MV-4-11 (cell line): ENCODE measurements at places on chromosomes 1 and 21.

DNA sequence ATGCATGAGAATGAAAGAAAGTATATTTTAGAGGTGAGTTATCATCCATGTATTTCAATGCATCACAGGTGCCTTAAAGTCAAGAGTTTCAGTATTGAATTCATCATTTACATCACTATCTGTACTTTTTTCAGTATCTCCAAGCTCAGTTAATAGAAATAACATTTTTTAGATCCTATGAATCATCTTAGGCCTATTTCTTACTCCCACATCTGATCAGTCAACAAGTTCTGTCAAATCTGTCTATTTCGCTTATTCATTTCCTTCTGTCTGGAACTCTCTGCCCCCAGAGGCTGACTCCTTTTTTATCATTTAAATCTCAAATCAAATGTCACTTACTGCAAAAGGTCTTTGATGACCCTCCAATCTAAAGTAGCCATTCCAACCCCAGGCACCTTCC, 295.2 kb downstream of the LRRC7 start:
- DNase-seq = no peak

DNA sequence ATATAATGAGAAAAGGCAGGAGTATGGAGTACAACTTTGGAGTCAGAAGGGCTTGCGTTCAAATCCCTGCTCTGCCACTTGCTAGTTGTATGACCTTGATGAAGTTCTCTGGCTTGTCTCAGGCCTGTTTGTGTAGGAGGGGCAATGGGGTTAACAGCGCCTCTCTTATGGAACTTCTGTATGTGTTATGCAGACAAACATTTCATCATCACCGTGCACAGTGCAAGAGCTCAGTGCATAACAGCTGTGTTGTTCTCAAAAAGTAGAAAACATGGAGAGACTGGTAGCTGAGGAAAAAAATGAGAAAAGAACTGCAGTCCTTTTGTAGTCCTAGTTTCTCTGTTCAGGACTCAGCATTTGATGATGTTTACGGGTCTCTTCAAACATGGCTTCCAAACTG, 10.4 kb upstream of the ZNF648 start:
- DNase-seq = peak; percentile 17

GRCh38 chr1:236773919-236774318, 21.2 kb upstream of the MTR start:
- peak; percentile 53 for DNase-seq

DNA sequence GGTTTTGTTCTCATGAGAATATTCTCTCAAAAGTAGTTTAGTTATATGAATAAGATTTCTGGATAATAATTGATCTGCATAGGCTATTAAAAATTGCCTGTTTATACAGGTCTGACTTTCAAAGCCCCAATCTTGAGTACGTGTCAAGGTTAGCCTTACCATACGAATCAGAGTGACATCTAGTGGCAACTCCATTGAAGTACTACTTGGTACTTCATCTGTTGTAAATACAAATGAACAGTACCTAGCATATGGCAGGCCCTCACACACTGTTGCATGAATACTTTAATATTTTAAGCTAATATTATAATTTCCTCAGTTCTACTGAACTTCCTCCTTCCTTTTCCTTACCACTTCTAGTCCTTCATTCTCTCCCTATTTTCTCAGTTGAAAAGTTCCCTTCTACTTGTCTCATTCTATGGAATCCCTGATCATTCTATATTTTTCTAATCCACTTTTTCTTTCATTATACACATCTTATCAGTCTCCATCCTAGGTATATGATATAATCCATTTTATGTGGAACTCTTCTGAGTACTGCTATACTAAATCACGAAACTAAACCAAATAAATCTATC, 101.2 kb downstream of the AKT3 start:
- peak; percentile 76 for DNase-seq

DNA sequence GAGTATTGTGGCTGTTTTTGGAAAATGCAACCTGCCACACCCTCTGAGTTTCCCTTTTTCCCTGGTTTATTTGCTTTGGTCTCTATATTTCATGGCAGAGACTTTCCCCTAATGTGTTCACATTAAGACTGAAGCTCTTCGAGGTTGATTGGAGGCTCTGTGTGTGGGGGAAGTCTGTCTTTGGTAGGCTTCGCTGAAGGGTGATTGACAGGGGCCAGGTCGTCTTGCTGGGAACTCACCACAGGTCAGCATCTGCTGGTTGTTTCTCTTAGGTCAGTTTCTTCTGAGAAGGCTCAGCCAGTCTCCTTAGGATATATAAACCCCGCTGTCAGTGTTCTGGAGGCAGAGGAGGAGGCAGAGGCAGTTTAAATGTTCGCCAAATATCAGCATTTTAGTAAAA, 249.4 kb downstream of the RPS6KC1 start:
- DNase-seq = no peak

- DNase-seq = no peak
These were observed 49.8 kb upstream of the KCNE1 start for GRCh38 chr21:34561806-34562205.

DNA sequence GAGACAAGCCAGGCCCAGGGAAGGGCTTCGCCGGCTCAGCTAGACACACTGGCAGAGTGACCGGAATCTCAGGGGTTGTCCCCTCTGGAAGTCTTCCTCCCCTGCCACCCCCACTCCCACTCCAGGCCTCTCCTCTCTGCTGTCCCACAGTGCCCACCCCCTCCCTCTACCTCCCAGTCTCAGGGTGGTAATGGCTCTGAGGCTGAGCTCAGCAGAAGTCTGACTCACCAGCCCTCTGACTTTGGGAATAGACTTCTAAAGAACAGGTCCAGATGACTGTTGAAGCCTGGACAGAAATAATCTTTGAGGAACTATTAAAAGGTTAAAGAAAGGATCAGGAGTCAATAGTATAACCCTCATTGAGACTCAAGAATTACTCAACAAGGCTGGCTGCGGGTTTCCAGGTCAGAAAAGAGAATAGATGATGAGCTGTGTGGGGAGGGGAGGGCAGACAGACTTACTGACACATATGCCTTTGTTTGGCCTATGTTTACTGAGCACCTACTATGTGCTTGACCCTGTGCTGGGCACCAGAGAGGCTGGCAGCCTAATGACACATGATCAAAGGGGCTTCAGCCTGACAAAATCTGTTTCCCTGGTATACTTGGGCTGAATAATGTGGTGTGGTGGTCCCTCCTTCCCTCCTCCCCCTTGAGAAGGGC, 8.2 kb downstream of the HCRTR1 start:
- DNase-seq = peak; percentile 94

- no peak for DNase-seq
These were observed 65.7 kb downstream of the NPHS2 start for GRCh38 chr1:179510038-179510437.

GRCh38 chr1:154407198-154408091, 2.3 kb downstream of the IL6R start:
- DNase-seq = peak; percentile 98

DNA sequence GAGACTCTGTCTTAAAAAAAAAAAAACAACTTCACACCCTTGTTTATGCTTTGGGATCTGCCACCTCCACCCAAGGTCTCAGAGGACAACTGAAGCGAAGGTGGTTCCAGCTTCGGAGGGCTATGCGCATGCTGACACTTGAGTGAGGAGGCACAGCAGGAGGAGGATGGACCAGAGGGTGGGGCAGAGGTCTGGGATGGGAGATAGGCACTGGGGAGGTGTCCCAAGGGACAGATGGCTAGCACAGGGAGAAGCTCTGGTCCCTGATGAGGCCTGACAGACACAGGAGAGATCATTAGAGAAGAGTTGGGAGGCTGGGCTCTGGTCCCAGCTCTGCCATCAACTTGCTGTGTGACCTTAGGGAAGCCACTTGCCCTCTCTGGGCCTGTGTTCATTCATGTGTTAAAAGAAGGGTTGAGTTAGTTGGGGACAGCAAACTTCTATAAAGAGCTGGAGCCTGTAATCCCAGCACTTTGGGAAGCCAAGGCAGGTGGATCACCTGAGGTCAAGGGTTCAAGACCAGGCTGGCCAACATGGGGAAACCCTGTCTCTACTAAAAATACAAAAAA, 16.8 kb downstream of the E2F2 start:
- DNase-seq = no peak

- DNase-seq = no peak
These were observed 241.4 kb downstream of the TOMM20 start for GRCh38 chr1:234887016-234887900.
